Right hindlimb (tissue), 1 donor: ENCODE measurements at places on chromosomes 2 and 18.

GRCh38 chr18:48140731-48141130 is 210.3 kb upstream of the SMAD2 start:
- no peak for DNase-seq

DNA sequence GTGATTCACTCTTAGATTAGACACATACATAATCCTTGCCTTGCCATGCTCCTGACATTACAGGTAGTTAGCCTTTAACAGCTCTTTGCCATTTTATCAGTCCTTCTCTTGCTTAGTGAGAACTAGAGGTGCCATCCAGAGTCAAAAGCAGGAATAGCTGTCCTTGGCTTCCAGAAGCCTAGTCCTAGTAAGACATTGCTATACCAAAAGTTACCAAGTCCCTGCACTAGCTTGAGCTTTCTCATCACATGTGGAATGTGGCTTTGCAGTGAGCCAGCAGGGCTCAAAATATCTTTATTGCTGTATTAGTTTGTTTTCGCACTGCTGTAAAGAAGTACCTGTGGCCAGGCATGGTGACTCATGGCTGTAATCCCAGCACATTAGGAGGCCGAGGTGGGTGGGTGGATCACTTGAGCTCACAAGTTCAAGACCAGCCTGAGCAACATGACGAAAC is 104.7 kb upstream of the NOSTRIN start:
- no peak for DNase-seq

DNA sequence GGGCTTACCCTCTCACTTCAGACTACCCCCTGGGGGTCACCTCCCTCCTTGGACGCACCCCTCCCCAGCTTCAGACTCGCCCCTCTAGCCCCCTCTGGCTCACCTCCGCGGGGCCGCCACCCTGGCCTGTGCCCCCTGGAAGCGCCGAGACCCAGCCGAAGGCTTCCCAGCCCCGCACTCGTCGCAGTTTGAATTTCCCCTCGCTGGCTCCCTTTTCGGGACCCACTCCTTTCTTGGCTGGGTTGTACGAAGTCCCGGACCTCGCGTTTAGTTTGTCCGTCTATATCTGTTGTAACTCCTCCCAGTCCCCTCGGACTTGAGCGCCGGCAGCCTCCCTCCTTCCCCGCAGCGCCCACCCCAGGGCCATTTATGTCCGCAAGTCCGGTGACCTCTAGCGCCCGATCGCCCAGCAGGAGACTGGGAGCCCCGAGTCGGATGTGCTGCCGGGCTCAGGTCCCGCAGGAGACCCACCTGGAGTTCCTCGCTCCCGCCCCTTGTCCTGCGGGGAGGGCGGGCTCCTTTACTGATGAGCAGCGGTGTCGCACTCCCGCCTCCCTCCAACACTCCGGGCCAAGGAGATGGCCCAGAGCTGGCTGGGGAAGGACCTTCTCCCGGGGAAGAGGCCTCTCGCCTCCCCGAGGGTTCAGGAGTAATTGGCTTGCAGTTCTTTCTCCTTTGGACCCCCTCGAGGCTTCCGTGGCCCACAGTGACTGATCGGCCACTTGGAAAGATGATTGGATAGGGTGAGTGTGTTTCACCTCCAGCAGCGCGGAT is 692 bp upstream of the RAX start:
- DNase-seq = no peak

DNA sequence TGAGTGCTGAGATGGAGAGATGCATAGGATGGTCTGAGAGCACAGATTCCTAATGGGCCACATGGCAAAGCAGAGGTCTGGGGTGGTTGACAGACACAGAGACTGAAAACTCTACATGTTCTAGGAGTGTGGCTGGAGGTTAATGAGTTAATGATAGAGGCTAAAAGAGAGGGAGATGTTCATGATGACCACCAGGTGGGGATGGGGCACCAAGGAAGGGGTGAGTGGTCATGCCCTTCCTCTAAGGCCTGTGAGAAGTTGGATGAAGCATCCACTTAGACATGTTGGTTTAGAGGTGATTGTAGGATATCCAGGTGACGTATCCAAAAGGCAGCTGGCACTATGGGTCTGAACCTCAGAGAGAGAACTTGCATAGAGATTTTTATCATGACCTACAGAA is 102.1 kb downstream of the LRP2 start:
- no peak for DNase-seq

DNA sequence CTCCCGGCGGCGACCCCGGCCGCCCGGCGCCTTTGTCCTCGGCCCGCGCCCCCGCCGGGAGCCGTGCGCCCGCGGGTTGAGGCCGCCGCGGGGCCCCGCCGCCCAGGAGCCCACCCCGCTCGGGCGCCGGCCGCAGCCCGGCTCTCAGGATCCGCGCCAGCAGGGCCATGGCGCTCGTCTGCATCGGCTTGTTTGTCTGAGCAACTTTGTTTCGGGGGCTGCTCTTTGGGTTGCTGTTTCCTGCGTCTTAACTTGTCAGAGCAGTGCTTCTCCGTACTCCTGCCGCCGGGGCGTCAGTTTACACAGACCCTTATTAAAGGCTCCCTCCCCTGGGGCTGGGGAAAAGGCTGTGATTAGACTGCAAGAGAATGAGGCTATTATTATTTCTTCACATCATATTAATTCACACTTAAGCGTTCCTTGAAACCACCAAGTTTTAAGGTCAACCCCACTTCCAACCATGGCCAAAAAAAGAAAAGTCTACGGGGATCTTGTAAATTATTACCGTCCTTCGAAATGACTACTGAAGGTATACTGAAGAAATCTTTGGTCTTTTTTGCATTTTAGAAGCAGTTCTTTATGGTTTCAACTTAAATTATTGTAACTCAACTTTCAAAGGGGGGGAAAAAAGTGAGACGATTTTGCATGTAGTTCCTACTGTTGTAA is at the start of gene CYP27C1:
CYP27C1 (minus strand) TSS at position 198 of the 666 bp plus-strand sequence; CDS start at position 169, 29 bp downstream.
- peak; percentile 57 for DNase-seq

DNA sequence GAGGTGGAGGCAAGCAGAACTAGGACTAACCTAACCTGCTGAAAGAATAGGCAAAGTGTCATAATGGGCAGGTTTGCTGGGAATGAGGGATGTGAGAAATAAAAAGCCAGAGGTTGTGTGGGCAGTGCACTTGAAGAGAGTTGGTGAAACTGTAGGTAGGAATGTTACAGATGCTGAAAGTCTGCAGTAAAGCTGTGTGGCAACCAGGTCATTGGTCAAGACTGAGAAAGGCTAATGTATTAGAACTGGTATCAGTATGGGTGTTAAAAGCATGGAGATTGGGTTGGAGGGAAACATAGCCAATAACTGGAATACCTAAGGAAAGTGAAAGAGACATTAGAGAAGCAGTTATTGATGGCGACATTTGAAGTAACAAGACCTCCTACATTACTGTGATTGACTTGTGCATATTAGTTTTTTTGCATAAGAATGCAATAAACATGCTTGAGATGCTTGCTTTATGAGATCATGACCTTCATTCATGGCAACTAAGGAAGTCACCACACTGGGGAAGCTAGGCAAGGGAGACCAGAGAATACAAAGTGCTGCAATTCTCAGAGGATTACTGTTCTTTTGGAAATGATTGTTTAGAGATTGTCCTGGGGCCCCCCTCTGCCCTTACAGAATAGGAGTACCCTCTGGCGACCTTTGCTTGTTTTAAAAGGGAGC is 11.8 kb downstream of the GULP1 start:
- no peak for DNase-seq

DNA sequence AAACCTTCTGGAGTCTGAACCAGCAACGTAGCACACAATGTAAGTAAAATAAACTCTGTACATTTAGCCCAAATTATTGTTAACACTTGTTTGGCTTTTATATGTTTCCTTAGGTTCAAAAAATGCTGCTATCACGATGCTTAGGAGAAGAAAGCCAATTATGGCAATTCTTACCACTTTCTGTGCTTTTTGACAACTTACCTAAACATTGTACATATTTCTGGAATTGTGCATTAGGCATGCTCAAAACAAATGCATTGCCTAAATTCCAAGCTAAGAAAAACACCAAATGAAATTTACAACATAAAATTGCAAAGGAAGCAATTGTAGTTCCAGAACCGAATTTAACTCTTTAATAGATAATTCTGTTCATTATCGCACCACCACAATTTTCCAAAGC is 585.6 kb upstream of the DSEL start:
- no peak for DNase-seq

DNA sequence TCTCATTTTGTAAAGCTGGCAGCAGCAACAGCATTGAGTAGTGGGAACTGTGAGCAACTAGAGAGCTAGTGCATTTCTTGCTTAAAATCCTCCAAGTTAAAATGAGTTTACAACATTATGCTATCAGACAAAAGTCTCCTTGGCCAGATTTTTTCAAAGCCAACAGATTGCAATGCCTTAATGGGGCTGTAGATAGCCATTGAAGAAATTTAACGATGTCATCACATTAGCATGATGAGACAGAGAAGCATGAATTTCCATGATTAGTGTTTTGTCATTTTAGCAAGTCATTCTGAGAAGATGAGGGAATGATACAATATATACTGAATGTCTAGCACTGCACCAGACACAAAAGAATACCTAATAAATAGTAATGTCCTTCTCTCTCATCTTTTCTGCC is 307.5 kb upstream of the REG3G start:
- DNase-seq = no peak

DNA sequence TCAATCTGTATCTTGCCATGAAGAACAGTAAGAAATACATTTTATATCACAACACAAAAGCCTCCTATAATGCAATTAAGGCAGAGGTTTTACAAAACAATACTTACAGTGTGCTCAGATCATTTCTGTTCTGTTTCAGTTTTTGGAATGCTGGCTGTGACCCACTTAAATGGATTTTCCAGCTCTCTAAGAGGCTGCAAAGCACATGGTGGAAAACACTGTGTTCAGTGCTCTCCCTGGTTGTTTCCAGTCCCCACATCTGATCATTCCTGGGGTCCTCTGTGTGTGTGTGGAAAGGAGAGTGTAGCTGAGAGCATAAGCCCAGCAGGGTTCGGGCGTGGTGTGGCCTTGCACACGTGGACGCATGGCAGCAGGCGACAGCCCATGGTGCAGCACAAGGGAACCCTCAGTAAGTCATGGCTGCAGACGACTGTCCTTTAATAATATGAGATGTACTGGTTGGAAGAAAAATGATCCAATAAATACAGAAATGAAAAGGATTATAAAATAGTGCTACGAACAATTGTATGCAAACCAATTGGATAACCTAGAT is 95.6 kb downstream of the FAM210A start:
- no peak for DNase-seq

DNA sequence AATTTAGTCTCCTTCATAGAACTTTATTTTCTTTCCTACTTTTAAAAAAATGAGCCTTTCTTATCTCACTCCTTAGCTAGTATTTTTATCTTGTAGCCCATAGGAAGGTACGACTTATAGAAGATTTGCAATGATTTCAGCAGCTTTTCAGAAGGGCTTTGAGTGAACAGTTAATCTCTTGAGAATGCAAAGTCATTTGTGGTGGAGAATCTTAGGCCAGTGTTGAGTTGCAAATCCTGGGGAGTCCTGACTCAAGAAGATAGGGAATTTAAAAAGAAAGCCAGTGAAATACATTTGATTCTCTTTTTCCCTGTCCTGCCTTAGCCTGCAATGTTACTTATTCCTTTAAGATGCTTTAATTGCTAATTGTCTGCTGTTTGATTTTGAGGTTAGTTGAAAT is 33.6 kb downstream of the LYPD6 start:
- DNase-seq = no peak

GRCh38 chr2:239381709-239382134 is 19.1 kb downstream of the HDAC4 start:
- DNase-seq = no peak

- DNase-seq = no peak
These were observed 41.4 kb upstream of the ACTR2 start for GRCh38 chr2:65186093-65186868.

DNA sequence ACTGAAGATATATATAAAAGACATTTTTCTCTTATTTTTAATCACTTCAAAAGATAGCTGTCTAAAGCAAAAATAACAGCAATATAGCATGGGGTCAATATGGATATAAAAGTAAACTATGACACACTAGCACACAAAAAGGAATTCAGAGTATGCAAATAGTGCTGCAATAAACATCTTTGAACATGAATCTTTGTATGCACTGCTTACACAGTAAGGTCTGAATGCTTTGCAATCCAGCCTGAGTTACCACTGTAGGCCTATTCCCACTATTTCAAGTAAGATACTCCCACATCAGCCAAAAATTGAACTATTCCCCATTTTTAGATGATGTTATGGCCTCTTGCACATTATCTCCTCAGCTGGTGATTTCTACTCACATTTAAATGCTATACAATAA is 27.4 kb upstream of the ERCC3 start:
- no peak for DNase-seq

DNA sequence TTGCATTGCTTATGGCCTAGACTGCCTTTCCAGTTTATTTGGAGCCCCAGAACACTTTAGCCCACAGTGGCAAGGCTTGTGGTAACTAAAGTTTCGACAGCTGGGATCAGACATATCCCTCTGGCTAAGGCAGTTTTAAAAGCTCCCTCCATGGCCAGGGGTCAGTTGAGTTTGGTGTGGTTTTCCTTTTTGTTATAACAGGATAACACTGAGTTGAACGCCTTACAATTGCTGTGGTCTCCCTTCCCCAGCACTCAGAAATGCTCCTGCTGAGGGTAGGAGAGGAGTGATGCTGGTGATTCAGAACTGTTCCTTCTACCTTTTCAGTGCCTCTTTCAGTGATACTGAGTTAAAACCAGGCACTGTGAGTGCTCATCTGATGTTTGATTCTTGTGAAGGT is 182.6 kb downstream of the GULP1 start:
- DNase-seq = no peak

GRCh38 chr2:178700136-178700535 is 107.1 kb downstream of the TTN start:
- DNase-seq = no peak

DNA sequence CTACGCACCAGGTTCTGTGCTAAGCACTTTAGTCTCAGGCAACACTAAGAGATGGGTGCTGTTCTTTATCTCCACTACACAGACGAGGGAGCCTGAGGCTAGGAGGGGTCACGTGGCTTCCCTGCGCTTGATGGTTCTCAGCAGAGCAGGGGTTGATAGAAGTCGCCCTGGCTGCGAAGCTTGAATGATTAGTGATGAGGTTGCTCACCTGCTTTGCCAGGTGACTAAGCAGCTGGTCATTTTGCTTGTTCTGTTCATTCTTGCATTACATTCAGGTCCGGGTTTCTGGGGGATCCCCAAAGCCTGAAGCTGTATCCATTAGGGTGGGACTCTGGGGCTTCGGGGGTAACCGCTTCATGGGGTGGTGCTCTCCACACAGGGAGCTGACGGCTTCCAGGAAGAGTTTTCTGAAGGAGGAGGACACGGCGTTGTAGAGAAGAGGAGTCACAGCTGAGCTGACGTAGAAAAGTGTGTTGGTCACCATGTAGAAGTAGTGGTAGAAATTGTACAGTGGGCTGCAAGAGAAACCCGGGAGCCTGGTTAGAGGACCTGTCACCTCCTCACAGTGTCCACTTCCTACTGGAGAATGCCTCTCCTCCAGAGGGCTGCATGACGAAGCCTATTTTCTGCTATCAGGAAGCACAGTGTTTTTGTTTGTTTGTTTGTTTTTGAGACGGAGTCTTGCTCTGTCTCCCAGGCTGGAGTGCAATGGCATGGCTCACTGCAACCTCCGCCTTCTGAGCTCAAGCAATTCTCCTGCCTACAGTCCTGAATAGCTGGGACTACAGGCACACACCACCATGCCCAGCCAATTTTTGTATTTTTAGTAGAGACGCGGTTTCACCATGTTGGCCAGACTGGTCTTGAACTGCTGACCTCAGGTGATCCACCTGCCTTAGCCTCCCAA is 11.5 kb downstream of the NTSR2 start:
- DNase-seq = no peak
